Suppressor macrophage treated with lipopolysaccharide for 4 hours (primary cell): ENCODE measurements at places on chromosomes 7 and 10.

- no peak for DNase-seq
Observed at GRCh38 chr7:30562909-30563308, 31.8 kb upstream of the GARS1 start.

- DNase-seq: peak; percentile 93
Observed at GRCh38 chr7:134174795-134175261, 47.7 kb downstream of the LRGUK start.

DNA sequence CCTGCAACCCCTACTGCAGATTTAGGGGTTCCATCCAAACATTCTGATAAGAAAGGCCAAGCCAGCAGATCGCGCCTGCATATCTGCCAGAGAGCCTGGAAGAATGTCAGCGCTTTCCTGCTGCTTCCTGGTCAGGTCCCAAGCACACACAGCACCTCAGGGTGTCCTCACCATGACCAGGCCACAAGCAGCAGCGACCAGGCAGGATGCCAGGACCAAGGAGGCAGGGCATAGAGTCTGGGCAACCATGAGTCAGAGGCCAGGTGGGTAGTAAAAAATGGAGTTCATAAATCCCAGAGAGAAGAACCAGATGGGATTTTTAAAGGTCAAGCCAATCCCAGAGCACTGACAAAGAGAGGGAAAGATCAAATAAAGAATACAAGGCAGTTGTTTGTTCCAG, 5.5 kb upstream of the FAM131B start:
- no peak for DNase-seq

DNA sequence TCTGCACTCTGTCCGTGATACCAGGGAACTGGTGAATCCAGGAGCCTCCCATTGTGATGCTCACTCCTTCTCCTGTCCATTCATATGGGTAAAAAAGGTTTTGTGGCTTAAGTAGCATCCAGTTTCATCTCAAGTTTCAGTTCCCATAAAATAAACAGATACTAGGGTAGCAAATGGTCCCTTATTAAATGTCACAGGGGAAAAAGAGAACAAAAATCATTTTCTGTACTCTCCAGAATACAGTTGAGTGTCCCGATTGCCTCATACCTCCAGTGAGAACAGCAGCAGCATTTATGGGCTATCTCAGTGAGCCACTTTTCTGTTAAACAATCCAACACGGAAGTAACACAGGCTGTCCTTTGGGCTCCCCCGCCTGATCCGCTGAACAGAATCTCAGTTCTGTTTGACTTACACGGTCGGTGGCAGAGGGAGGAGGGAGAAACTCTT, 179.6 kb downstream of the CELF2 start:
- peak; percentile 95 for DNase-seq

- no peak for DNase-seq
Observed at GRCh38 chr7:12491526-12491925, 79.0 kb upstream of the SCIN start.

- no peak for DNase-seq
Observed at GRCh38 chr7:14950013-14950412, 47.5 kb upstream of the DGKB start.

GRCh38 chr10:92475357-92475868, 98.5 kb downstream of the IDE start:
- DNase-seq: no peak

- no peak for DNase-seq
Observed at GRCh38 chr7:88666626-88667025, 92.9 kb upstream of the ZNF804B start.

GRCh38 chr7:135147899-135148721, at the start of gene TMEM140:
TSS of gene TMEM140 (plus strand) at chr7:135148072. CDS start at chr7:135164442, 16,370 bp downstream.
- peak; percentile 94 for DNase-seq
